H4 (cell line): ENCODE measurements at places on chromosomes 4 and X. TPM values are rescaled to one million over a fixed set of nuclear protein-coding genes. Genes with fewer than 3 reads are reported as not detected.
A peak's percentile ranks its signal among the peaks of the same experiment; 100 is the strongest.

GRCh38 chr4:47733302-47734175, 104.3 kb downstream of the CORIN start:
- DNase-seq = no peak

DNA sequence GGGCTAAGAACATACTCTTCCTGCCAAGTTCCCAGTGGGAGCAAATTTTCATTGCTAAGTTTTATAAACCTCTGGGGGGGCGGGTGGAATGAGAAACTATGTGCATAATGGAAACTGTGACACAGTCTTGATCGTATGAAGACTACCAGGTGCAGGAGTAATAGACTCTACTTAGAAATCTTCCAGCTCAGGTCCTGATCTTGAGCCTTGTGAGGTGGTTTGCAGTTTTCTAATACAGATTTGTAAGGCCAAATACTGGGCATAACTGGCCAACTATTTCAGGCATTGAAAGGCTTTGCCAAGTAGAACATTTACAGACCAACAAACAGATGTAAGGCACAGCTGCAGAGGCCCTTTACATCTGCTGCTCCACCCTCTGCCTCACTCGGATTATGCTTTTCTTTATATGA, 89.7 kb upstream of the CBR4 start:
- DNase-seq = no peak

- no peak for DNase-seq
Measured at GRCh38 chr4:69718396-69719271, 41.8 kb downstream of the SULT1B1 start.

DNA sequence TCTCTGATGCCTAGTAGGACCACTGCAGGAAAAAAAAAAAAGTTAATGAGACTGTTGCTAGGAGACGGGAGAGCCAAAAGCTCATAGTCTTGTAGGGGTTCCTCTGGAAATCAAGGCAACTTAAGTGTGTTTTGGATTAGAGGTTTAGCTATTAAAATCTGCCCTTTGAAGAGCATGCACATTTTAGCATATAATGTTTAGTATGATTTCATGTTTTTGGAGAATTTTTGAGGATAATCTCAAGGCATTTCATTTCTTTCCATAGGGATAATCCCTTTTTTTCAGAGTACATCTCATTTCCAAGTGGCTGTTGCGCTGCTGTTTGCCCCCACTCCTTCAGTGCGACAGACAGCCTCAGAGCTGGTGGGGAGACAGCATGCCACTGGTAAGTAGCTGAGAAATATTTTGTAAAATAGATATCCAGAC, at the start of gene LINC00632:
LINC00632 (plus strand) TSS at position 339 of the 426 bp plus-strand sequence.
- no peak for DNase-seq

DNA sequence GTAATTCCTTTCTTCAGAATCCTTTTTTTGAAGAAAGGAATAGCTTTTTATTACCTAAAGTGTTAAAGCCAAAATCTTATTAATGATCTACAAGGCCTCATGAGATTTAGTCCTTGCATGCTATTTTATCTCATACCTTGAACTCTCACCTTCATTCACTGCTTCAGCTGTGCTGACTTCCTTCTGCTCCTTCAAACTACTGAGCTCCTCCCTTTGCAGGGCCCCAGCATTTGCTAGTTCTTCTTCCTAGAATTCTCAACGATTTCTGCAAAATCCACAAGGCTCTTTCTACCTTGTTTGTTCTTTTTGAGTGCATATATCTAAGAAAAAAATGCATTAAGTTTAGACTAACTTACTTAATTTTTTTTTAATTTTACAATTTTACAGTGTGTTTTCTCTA, 619.5 kb downstream of the EPHA5 start:
- no peak for DNase-seq

DNA sequence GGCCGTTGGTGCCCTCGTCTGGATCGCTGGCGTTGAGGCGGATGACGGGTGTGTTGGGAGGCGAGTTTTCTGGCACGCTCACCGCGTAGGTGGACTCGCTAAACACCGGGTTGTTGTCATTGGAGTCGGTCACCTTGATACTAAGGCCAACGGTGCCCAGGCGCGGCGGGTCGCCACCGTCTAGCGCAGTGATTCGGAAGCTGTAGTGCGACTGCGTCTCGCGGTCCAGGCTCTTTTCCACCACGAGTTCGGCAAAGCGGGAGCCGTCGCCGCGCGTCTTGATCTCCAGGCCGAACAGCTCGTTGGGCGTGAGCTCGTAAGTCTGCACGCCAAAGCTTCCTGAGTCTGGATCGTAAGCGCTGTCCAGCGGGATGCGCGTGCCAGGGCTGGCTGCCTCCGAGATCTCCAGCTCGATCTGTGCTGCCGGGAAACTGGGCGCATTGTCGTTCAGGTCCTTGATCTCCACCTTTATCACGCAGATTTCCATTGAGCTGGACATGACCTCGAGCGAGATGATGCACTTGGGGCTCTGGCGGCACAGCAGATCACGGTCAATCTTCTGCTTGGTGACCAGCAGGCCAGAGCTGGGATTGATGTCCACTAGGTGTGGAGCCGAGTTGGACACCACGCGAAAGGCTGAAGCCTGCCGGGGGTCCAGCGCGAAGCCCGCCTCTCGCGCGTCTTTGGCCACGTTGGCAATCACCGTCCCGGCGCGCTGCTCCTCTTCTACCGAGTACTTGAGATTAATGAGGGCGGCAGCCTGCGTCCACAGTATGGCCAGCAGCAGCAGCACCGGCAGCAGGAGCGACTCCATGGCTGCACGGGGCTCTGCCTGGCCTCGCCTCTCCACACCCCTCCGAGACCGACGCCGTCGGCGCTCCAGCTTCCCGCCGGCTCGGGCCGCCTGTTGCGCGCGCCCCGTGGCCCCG, 2.0 kb downstream of the PCDH19 start:
- DNase-seq = no peak

GRCh38 chr4:11774346-11774745, 345.7 kb upstream of the HS3ST1 start:
- no peak for DNase-seq

DNA sequence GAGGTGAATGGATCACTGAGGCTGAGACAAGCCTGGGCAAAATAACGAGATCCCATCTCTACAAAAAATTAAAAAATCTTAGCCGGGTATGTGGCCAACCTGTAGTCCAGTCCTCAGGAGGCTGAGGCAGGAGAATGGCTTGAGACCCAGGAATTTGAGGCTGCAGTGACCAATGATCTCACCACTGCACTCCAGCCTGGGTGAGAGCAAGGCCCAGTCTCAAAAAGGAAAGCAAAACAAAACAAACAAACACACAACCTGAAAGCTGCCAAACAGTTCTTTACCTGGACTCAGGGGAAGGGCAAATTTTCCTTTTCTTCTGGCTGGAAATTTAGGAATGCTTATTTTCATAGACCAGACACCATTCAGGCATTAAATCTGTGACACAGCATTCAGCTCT, 163.1 kb upstream of the FAT1 start:
- DNase-seq = no peak

GRCh38 chrX:153546386-153546785, 28.9 kb downstream of the ATP2B3 start:
- no peak for DNase-seq

GRCh38 chrX:3584415-3584996, 128.9 kb downstream of the PRKX start:
- DNase-seq = no peak

- DNase-seq = no peak
Measured at GRCh38 chr4:99135541-99136162, 8.4 kb downstream of the ADH4 start.

- no peak for DNase-seq
Measured at GRCh38 chr4:57034520-57034919, 55.8 kb downstream of the POLR2B start.

DNA sequence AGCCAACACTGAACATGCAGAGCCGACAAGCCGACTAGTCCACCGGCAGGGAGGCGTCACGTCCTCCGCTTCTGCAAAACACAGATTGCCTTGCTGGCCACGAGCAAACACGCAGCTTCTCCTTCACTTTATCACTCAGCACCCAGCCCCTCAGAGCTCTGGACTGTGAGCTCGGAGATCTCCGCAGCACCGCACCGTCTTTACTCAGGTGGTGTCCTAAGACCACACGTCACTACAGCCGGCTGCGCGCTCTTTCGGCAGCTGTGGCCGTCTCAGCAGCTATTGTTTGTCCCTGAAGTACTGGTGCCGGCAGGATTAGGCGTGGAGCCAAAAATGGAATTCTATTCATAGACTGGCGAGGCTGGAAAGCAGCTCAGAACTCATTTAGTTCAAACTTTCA, 72.0 kb downstream of the FAT1 start:
- DNase-seq = no peak

DNA sequence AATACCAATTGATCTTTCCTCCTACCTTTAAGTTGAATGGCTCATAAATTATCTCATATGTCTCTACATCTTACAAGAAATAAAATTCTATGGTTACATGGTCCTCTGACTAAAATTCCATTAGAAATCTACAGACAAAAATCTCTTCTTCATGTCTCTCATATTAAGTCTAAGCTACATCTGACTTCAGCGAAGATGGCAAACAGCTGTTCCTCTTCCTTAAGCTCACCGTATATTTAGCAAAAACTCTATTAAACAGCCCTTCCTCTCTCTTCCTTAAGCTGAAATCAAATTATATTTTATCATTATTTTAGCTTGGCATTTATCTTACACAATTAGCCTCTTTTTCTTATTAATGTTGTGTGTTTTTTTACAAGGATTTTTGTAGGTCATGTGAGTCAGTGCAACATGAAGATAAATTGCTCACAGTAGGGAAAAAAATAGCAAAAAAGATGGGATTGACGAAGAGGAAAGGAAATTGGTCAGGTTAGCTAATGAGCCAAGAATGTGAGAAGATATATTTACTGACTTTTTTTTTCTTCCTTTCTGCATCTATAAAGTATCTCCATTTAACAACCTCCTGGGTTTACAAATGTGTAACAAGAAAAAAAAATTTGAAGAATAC, 2412.8 kb downstream of the ARAP2 start:
- DNase-seq = no peak

DNA sequence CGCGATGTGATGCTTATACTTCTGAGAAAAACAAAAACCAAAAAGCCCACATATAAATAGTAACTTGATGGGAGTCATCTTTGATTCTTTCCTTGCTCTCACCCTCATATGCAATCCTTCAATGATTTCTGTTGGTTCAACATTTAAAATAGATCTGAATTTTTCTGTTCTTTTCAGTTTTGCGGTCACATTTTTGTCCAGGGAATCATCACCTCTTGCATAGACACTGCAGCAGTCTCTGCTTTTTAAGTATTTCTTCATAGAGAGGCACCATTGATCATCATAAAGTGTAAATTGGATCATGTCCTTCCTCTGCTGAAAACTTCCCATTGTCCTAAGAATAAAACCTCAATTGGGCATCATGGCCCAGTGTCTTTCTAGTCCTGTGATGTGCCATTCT, 81.1 kb upstream of the SLC4A4 start:
- no peak for DNase-seq

DNA sequence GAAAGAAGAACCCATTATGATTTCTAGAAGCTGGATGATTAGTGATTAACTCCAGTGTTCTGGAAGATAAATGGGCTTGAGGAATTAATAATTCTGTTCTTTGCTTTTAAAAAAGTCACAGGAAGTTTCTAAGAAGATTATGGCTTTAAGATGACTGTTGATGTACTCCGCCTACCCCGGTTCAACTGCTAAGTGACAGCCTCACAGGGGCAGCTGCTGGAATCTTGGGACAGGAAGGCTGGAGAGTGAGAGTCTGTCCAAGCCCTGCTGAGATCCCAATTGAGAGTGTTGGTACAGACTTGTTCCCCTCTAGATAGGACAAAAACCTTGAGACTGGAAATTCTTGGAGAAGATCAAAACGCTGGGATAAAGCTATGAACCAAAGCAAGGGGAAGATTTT, 37.3 kb downstream of the NPY1R start:
- DNase-seq = no peak

DNA sequence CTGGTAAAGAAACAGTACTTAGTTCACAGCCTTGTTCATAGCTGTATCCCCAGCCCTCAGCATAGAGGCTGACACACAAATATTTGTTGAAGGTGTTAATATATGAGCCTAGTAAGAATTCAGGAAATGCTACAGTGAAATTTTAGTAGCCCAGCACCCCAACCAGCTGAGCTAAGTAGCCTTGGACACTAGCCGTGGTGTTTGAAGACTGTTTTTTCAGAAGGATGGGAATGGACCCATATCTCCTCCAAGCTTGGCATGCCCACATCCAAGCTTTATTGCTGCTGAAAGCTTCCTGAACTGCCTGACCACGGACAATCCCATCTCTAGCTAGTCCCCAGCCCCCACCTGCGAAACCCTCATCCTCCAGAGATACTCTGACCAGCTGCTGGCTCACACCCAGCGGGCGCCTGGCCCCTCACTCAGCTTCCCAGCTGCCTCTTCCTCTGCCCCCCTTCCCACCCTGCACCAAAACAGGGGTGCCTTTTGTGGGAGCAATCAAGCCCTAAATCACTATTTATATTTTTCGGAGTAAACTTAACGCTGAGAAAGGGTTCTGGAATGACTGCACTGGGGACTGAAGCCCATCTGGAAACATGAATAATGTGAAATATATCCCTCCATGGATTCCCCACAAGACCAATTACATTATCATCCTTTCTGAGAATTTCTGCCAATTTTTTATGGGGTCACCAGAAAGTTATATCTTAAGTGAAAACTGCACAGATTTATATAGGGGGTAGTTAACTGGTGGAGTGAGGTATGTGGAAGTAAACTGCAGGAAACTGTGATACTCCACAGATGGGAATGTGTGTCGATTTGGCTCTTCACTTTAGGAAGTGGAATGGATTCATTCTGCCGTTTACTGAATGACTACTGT, 41.1 kb upstream of the CBR4 start:
- no peak for DNase-seq

DNA sequence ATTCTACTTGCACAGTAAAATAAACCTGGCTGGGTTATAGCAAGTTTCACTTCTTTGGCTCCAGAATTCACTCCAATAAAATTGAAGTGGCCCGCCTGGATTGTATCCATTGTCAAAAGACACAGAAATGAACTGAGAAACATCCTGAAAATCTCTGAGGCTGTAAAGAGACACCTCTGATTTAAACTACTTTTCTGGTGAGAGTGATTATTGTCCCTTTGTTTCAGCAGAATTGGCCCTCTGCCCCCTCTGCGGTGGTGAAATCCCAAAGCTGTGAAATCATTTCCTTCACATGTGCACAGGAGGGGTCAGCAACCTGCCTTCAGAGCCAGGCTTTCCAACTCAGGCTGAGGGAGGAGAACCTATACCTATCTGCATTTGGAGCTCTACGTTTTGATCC, 23.0 kb downstream of the GAB3 start:
- DNase-seq = peak; percentile 29

Gene CENPVL1
- total RNA-seq = not detected in 2 replicates

Gene STARD8
- 2.7 and 3.1 TPM in 2 replicates for total RNA-seq

Gene HSD17B13
- 4.5 and 7.0 TPM in 2 replicates for total RNA-seq

Gene CNGA1
- total RNA-seq = not detected in 2 replicates

Gene DOK7
- 0.04 and 0.58 TPM in 2 replicates for total RNA-seq
